NCI-H1048 (cell line): ENCODE measurements at places on chromosomes 13 and 19.

GRCh38 chr19:30879225-30879624 lies 470.0 kb downstream of the TSHZ3 start:
- DNase-seq: no peak

GRCh38 chr13:42751693-42752092 lies 29.7 kb upstream of the FAM216B start:
- no peak for DNase-seq

- DNase-seq: no peak
Observed at GRCh38 chr13:68190818-68191217, 960.7 kb upstream of the PCDH9 start.

DNA sequence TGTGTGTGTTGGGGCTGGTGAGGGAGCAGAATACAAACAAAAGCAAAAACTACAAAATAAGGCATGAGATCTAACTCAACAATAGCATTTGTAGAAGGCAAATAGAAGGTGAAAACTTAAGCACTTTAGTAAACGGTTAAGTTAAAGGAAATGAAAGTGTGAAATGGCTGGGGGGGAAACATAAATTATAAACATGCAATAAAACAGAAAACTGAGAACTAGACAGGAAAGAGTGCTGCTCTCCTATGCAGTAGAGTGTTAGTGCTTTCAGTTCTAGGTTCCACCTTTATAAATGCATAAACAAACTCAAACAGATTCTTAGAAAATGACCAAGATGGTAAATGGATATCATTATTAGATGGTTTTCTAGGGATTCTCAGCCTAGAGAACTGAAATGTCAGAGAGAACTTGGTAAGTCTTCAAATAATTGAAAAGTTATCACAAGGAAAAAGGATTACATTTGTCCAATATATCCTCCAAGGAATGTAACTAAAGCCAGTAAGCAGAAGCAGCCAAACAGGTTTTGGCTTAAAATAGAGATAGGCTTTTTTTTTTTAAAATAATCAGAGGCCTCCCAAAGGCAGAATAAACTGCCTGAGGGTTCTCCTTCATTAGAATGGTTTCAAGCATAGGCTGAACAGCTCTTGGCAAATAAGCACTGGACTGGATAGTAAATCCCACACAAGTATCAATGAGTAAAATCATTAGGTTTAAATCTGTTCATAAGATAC lies 23.3 kb downstream of the RBM26 start:
- DNase-seq: no peak

GRCh38 chr13:41284512-41285288 lies 21.3 kb upstream of the MTRF1 start:
- no peak for DNase-seq

- no peak for DNase-seq
Observed at GRCh38 chr13:64709079-64709478, 2521.1 kb downstream of the PCDH9 start.

- no peak for DNase-seq
Observed at GRCh38 chr13:108003626-108004025, 211.7 kb downstream of the LIG4 start.

GRCh38 chr19:49081273-49081672 lies 4.0 kb upstream of the SNRNP70 start:
- DNase-seq: no peak

GRCh38 chr19:40370997-40371801 lies 18.8 kb downstream of the HIPK4 start:
- DNase-seq: no peak

GRCh38 chr13:71169180-71169579 lies 697.8 kb downstream of the DACH1 start:
- no peak for DNase-seq

DNA sequence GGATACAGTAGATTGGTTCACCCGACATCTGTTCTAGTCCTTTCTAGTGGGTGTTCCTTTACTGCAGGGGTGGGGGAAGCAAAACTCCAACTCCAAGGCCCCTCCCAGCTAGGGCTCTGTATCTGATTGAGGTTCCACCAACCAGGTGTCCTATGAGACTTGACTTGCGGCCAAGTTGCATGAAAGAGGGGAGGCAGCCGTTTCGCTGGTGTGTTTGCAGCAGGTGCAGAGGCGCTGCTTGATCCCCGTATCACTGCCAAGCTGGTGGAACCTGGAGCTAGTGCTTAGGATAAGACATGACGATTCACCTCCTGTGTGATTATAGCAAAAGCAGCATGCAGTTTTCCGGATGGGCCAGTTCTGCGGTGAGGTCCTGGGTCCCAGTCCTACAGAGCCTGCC lies 338.2 kb downstream of the UQCRFS1 start:
- DNase-seq: no peak
